ENCODE measurements at places on chromosomes 16 and 17.
A peak's percentile ranks its signal among the peaks of the same experiment; 100 is the strongest.

DNA sequence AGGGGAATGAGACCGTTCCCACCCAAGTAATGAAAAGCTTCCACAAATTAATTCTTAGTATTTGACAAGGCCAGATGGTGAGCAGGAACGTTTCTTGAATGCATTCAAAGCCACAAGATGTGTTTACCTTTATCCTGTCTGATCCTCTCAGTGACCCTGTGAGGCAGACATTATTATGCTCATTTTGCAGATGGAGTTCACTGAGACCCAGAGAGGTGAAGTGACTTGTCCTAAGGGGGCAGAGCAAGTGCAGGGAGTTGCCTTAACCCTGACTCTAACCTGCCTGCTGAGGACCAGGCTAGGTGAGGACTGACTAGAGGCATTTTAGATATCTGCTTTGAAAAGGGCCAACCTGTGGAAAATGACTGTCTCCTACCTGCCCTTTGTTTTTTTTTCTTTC, 156.7 kb downstream of the HAPSTR1 start:
- DNase-seq, result no peak

DNA sequence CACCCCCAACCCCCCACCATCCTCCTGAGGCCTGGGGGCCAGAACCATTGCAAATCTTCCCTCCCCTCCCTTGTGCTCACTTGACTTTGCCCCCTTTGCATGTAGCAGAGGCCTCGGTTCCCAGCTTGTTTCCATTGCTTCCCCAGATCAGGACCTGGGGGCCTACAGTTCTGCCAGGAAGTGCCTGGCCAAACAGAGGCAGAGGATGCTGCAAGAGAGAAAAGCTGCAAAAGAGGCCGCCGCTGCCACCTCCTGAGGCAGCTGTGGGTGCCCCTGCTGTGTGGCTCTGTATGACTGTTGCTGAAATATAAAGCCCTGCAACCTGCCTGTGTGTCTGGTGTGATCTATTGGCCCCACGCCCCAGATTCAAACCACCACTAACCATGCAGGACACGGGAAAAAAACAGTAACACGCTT, 2.3 kb downstream of the NDUFB10 start:
- DNase-seq, result no peak

- DNase-seq, result no peak
These were observed 647.0 kb downstream of the MAF start for GRCh38 chr16:78953526-78953925.

DNA sequence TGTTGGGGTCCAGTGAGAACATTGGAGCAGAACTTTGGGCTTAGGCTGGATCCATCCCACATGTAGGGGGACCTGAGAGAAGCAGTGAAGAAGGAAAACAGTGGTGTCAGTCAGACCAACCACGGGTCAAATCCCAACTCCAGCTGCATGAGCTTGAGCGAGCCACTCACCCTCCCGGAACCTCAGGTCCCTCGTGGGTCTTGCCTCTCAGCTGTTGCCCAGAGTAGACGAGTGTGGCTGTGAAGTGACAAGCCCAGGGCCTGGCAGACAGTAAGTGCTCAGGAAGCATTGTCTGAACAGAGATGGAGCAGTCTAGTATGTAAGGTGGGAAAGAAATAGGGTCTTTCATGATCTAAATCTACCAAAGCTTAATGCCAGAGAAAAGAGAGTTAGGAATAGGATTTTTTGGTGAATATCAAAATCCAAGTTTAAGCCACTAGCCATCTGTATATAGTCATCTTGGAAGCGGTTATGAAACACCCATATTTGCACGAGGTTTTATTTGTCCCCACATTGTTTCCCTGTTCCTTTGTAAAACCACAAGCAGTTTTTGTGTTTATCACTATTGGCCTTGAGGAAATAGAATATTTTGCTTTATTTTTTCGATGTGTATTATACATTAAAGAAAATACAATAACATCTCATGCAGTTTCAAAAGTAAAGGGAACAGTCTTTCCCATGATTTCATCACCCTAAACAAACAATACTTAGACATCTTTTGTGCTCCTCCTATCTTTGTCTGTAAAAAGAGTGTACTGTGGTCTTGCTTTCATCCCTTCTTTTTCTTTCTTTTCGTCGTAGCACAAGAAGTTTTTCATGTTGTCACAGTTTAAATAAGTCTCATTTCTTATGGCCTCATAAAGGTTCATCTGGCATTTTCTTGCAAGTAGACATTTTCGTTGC, 112.0 kb downstream of the CLEC16A start:
- no peak for DNase-seq

DNA sequence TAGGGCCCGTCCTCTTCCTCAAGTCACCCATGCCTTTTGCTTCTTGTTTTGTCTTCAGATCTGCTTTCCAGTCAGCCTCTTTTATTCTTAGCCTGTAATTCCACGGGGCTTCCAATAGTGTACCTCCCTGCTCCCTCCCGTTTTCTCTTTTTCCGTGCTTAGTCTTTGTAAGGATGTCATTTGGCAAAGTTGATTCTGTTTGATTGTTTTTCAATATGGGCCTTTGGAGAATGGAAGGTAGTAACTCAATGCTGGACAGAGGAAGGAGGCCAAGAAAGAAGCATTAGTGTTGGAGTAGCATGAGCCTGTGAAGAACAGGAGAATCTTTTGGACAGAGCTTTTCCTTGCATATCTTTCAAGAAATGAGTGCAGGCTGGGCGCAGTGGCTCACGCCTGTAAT, 6.5 kb downstream of the WWP2 start:
- DNase-seq, result no peak

DNA sequence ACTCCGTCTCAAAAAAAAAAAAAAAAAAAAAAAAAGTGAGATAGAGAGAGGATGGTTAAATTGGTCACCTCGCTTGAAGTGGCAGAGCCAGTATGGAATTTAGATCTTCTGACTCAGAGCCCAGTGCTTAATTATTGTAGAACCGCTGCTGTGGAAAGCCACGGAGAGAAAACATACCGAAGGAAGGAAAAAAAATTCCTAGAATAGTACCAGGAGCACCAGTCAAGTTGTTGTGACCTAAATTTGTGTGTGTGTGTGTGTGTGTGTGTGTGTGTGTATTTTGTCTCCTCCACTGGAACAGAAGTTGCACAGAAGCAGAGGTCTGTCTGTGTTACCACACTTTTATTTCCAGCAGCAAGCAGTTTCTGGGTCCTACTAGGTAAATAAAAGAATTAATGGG, 10.6 kb upstream of the NUP85 start:
- DNase-seq, result peak; percentile 65

DNA sequence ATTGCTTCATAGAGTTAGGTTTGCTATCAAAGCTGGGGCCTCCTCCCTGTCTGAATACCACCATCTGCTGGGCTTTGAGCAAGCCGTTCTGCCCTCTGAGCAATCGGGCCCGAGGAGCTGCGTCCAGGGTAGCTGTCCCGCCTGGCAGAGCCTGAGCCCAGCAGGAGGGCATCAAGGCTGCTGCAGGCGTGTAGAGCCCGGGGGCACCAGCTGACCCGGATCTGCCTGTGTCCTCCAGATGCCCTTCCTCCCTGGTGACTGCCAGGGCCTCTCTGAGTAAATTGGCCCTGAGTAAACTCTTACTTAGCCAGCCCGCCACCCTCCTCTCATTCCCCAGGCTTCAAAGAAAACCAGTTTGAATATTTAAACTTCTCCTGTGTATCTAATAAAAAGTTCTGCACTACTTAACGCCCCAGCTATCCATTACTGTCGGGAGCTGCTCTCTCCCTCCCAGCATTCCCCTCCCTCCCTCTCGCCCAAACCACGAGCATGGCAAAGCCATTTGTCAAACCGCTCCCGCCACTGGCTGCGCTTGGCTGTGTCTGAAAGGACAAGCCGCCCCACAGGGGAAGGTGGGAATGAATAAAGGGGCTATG, 16.4 kb downstream of the CDK5RAP3 start:
- peak; percentile 44 for DNase-seq

- DNase-seq, result no peak
These were observed 102.1 kb downstream of the PITPNC1 start for GRCh38 chr17:67479148-67479547.

DNA sequence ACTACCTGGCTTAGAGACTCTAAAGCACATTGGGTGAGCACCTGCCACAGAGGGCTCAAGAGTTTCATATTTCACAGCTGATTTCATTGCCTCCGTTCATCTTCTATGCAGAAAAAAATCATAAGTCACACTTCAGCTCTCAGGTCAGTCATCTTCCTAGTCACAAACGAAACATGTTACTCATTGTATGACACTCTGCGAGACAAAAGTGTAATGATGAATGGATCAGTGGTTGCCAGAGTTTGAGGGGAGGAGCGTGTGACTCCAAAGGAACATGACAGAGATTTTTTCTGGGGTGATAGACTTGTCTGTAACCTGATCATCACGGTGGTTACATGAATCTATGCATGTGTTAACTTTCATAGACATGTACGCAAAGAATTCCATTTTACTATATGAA, 195.2 kb upstream of the CNTNAP4 start:
- DNase-seq, result no peak

DNA sequence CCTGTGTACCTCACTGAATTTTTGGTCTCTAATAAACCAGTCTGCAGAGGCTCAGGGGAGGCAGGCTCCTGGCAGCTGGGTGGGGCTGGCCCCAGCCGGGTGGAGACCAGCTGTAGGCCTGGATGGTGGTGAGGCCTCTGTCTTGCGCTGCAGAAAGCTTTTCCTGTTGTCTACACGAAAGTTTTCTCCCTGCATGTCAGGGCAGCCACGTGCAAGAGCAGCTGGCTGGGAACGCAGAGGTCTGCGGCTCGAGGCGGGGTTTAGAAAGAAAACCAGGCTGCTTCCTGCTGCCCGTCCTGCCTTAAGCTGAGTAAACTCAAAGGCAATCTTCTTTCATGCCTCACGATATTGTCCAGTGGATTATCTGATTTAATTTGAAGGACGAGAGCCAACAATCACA, 2.4 kb downstream of the SERPINF1 start:
- DNase-seq, result peak; percentile 76

DNA sequence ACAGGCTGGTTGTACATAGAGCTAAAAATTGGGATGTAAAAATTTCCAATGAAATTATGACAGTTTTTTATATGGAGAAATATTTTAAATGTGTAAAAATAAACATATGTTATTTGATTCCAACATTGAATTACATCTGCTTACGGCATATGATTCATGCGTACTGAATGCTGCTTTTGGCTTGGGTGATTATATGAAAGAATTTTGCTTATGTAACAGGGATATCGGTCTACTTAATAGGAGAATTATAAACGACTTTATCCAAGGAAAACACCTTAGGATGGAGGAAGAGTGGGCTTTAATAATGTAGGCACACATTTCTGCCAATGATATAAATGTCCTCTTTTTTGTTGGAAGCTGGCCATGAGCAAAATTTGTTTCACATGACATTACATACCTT, 197.3 kb upstream of the GOT2 start:
- no peak for DNase-seq

DNA sequence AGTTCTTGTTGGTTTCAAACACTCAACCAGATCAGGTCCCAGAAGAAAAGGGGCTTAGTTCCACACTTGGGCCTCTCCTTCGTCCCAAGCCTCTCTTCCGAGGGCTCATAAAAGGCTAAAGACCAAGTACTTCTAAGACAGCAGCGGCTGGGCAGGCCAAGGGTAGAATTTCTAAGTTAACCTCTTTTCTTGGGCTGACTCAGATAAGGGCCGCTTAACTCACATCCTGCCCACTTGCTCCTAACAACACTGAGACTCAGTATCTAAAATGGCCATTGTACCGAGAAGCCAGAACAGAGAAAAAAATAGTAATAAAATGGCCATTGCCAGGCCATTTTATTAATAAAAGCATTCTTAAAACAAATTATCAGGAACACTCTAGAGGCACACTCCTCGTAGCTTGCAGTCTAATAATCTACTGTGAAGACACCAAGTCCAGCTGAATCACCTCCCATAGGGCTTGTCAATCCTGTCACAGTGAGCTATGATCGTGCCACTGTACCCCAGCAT, 42.1 kb downstream of the RANBP10 start:
- no peak for DNase-seq

DNA sequence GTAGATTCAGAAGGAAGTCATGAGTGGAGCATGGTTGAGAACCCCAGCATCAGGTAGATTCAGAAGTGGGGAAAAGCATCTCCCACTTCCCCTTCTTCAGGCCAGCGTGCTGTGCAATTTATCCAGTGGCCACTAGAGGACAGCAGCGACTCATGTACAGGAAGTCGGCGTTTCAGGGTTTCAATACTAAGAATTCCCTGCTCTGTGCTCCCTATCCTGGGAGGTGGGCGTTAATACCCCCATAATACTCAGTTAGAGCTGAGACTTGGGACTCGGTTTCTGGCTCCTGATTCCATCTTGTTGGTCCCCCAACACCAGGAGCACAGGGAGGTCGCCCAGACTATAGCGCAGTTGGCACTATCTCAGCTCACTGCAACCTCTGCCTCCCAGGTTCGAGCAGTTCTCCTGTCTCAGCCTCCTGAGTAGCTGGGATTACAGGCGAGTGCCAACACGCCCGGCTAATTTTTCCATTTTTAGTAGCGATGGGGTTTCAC, 75.3 kb upstream of the AMZ2 start:
- DNase-seq, result peak; percentile 17

DNA sequence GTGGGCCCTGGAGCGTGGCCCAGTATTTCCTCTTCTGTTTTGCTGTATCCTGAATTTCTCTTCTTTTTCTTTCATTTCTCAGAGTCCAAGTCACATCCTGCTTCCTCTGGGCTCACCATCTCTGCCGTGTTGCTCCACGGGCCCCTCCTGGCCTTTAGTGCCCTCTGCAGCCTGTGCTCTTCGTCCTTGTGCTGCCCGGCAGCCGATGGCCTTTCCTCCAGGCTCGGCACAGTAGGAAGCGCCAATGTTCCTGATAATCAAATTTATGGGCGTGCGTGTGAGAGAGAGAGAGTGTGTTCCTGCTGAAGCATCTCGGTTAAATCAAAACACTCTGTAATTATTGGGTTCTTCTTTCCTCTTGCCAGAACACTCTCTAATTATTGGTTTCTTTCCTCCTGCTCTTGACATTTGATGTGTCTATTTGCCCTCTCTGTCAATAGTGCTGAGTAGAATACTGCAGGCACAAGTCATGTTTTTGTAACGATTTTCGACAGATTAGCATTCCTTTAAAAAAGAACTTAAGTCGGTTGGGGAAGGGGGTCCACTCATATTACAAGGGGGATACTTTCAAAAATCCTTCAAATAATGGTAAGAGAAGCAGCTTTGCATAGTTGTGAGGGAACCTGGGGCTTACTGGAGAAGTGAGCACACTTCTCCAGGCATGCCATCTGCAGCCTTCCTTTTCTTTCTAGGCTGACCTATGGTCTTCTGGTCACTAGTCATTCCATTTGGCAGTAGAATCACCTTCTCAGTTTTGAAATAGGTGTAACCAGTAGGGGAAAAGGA, 126.6 kb downstream of the RPTOR start:
- DNase-seq, result no peak

DNA sequence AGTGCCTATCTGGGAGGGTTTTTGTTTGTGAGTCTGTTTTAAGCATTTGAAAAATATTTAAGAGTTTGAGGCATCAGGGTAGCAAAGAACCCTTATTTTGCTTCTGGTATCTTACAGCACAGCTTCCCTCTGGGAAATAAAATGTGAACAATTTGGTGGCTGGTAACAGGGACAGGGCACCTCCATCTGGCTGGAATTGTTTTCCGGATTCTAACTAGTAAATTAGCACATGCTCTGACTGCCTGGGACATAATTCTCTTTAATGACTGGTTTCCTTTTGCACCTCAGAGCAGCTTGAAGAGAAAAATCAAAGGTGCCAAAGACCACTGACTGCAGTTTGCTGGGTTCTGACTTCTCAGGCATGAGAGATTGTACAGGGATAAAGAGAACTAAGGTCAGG, 469.1 kb downstream of the GRIN2A start:
- DNase-seq, result no peak

GRCh38 chr16:65044873-65045272, 77.0 kb downstream of the CDH11 start:
- peak; percentile 92 for DNase-seq

- DNase-seq, result peak; percentile 27
These were observed 885 bp upstream of the SLFN13 start for GRCh38 chr17:35449371-35449931.

Measured in astrocyte (in vitro differentiated cells and primary cell).